ENCODE measurements at places on chromosomes 16 and 17.
A peak's percentile ranks its signal among the peaks of the same experiment; 100 is the strongest.

DNA sequence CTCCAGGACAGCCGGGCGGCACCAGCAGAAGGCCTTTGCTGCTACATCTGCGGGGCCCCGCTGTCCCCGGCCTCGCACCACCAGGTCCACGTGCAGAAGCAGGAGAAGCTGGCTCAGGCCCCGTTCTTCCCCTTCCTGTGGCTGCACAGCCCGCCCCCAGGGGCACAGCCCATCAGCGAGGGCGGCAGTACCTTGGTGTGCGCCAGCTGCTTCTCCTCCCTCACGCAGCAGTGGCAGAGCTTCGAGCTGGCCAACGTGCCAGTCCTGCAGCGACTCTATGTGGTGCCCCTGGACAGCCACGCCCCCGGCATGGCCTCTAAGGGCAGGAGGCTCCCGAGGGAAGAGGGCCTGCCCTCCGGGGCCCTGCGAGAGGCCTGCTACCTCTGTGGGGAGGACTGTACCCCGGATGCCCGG, 58.3 kb upstream of the CIBAR2 start:
- no peak for DNase-seq

GRCh38 chr17:83010206-83011200, 68.9 kb upstream of the METRNL start:
- peak; percentile 50 for DNase-seq

GRCh38 chr17:81033535-81034167, 1.3 kb upstream of the BAIAP2 start:
- no peak for DNase-seq

GRCh38 chr17:2710803-2711607, 559 bp downstream of the CLUH start:
- no peak for DNase-seq

All from AG08395 (cell line).